NCI-H2171 treated with DMSO at 0.1 percent for 48 hours (cell line): ENCODE measurements at places on chromosomes 12 and 14.

- DNase-seq: peak; percentile 78
These were observed 34.5 kb upstream of the LGALS3 start for GRCh38 chr14:55094292-55095157.

- no peak for DNase-seq
These were observed 207.7 kb downstream of the RAD51B start for GRCh38 chr14:68027276-68027675.

DNA sequence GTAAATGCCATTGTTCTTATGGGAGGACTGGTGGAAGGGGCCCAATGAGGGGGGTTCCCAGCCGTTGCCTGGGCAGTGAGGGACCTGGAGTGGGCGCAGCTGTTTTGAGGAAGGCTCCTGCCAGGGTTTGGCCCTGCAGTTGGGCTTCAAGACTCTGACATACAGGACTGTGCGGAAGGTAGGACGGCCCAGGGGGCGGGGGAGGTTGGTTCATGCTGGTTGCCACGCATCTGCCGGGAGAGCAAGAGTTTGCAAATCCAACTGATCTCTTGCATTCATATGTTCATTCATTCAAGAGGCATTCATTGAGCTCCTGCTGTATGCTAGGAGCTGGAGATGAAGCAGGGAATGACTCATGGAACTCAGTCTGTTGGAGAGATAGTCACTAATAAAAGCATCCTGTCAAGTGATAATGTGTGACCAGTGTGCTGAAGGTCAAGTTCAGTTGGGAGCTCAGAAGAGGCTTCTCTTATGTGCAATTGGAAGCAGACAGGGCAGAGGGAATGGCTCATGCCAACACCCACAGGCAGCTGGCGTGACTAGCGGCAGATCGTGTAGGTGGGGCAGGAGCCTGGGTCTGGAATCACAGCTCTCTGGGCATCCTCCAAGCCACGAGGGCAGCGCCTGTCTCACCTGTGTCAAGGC lies 7.8 kb downstream of the SH2B3 start:
- no peak for DNase-seq

GRCh38 chr14:33800735-33801163 lies 150.1 kb downstream of the EGLN3 start:
- DNase-seq: no peak

- DNase-seq: no peak
These were observed 21.1 kb downstream of the EVL start for GRCh38 chr14:100086361-100086760.

- DNase-seq: no peak
These were observed 8.2 kb upstream of the RESF1 start for GRCh38 chr12:31951008-31951407.
